Spleen (tissue), 13 donors: ENCODE measurements at places on chromosomes 13 and 19. TPM values are rescaled to one million over a fixed set of nuclear protein-coding genes. Genes with fewer than 3 reads are reported as not detected.

PHLDB3 gene
- 18.8 TPM for total RNA-seq

CABP5 gene
- total RNA-seq: not detected

PSG11 gene
- not detected for total RNA-seq

MIA gene
- total RNA-seq: not detected

SIGLEC7 gene
- total RNA-seq: 31.4 TPM

LILRB5 gene
- 75.3 TPM for total RNA-seq

MARK4 gene
- total RNA-seq: 17.9 TPM

ENOX1 gene
- 0.42 TPM for total RNA-seq

C13orf46 gene
- total RNA-seq: 2.7 TPM

ZNF653 gene
- total RNA-seq: 11.8 TPM

SLC25A41 gene
- 0.58 TPM for total RNA-seq

SLC15A1 gene
- total RNA-seq: not detected

MARCHF2 gene
- 197 TPM for total RNA-seq

GRIK5 gene
- total RNA-seq: 2.0 TPM

ZNF837 gene
- 5.5 TPM for total RNA-seq

TEKTIP1 gene
- 3.1 TPM for total RNA-seq

TTYH1 gene
- 0.98 TPM for total RNA-seq

ACER1 gene
- total RNA-seq: 0.66 TPM

NCR1 gene
- total RNA-seq: 10.7 TPM

MAMSTR gene
- total RNA-seq: 6.4 TPM

KLK5 gene
- total RNA-seq: not detected

ZNF793 gene
- 4.4 TPM for total RNA-seq

MYADM gene
- 146 TPM for total RNA-seq

GRIN3B gene
- not detected for total RNA-seq

ZNF723 gene
- total RNA-seq: not detected

LILRA1 gene
- total RNA-seq: 65.0 TPM

RAB3A gene
- total RNA-seq: 1.6 TPM

RFPL4AL1 gene
- not detected for total RNA-seq

ZNF155 gene
- 15.3 TPM for total RNA-seq

TSKS gene
- not detected for total RNA-seq

LIM2 gene
- not detected for total RNA-seq

SOX21 gene
- total RNA-seq: not detected

KCTD4 gene
- total RNA-seq: not detected

ASF1B gene
- total RNA-seq: 5.0 TPM

CRX gene
- not detected for total RNA-seq

ZNF225 gene
- total RNA-seq: 5.0 TPM

ICAM1 gene
- 141 TPM for total RNA-seq

FARP1 gene
- 60.9 TPM for total RNA-seq

KLF5 gene
- total RNA-seq: 2.1 TPM

SELENOV gene
- total RNA-seq: not detected

PDCD2L gene
- 12.8 TPM for total RNA-seq

STK24 gene
- total RNA-seq: 97.0 TPM

TPGS1 gene
- 17.6 TPM for total RNA-seq

CCDC8 gene
- total RNA-seq: 2.6 TPM

PCCA gene
- 54.9 TPM for total RNA-seq

ANGPTL8 gene
- not detected for total RNA-seq

FXYD7 gene
- 3.0 TPM for total RNA-seq

LILRB4 gene
- 40.3 TPM for total RNA-seq

CC2D1A gene
- total RNA-seq: 27.9 TPM

SYNE4 gene
- total RNA-seq: 1.6 TPM

ZNF575 gene
- total RNA-seq: 4.3 TPM

ZNF737 gene
- total RNA-seq: 24.7 TPM

GPR12 gene
- not detected for total RNA-seq

RDH8 gene
- total RNA-seq: not detected

TINCR gene
- total RNA-seq: 0.27 TPM

CFAP97D2 gene
- not detected for total RNA-seq

RNF225 gene
- total RNA-seq: not detected

CGB1 gene
- total RNA-seq: not detected

SIAH3 gene
- 0.12 TPM for total RNA-seq
